ENCODE measurements at places on chromosomes 12 and 14. TPM values are rescaled to one million over a fixed set of nuclear protein-coding genes. Genes with fewer than 3 reads are reported as not detected.

The SPRYD3 gene
- total RNA-seq, result 31.6 TPM

The SNAPC1 gene
- total RNA-seq, result 12.0 TPM

The CNTN1 gene
- total RNA-seq, result 35.1 TPM

The ZNF140 gene
- 8.5 TPM for total RNA-seq

The CLECL1 gene
- total RNA-seq, result not detected

The KCNC2 gene
- not detected for total RNA-seq

The LALBA gene
- total RNA-seq, result not detected

The FOXA1 gene
- 7.6 TPM for total RNA-seq

The GALNT16 gene
- 3.4 TPM for total RNA-seq

The RTN1 gene
- not detected for total RNA-seq

The CARMIL3 gene
- 0.35 TPM for total RNA-seq

The GLS2 gene
- not detected for total RNA-seq

The EEF1AKMT3 gene
- 4.8 TPM for total RNA-seq

The SLC6A13 gene
- 0.33 TPM for total RNA-seq

The RAB15 gene
- total RNA-seq, result 20.2 TPM

The DRAM1 gene
- 19.8 TPM for total RNA-seq
